Endodermal cell (in vitro differentiated cells): ENCODE measurements at places on chromosomes 16 and 17. TPM values are rescaled to one million over a fixed set of nuclear protein-coding genes. Genes with fewer than 3 reads are reported as not detected.

DNA sequence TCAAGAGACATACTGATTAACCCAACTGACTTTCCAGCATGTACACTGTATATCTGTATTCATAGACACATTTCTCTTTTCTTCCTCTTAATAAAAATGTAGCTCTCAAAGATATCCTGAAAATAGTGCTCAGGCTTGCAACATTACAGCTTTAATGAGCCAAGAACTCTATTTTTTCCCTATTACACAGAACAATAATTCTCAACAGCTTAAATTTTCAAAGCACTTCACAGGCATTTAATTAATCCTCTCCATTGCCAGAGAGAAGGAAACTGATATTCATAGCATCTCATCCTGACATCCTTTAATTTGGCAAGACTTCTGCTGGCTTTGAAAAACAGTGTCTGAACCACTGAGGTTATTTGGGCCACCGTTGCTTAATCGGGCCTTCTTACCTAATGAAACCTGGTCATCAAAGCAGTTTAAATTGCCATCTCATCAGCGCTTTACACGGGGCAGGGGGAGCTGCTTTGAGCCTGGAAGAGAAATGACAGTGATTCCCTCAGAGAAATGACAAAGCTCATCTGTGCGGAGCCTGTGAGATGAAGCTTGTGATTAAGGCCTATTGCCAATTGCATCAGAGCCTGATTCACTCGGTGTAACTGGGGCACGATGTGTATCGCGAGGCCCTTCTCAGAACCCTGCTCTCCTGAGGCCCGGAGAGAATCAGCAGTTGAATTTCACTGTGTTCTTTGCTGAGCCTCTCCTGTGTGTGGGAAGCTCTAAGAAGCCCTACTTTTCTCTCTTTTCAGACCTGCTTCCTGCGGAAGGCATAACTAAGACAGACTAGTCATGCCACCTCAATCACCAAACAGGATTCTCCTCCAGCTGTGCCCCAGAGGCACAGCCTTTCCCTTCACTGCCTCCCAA is 8.5 kb upstream of the SIAH1 start:
- H3K36me3 ChIP-seq = no peaks in the 10 kb centered on the region
- H3K4me3 ChIP-seq = no peak overlapping the region
- H3K4me1 ChIP-seq = no peaks in the 10 kb centered on the region

- no peak for DNase-seq
- H3K27ac ChIP-seq = no peak overlapping the region
- H3K4me3 ChIP-seq = no peak overlapping the region
- no peaks in the 10 kb centered on the region for H3K4me1 ChIP-seq
- H3K27me3 ChIP-seq = no peaks in the 10 kb centered on the region
- no peaks in the 10 kb centered on the region for H3K36me3 ChIP-seq
Measured at GRCh38 chr17:79907850-79908249, 68.6 kb upstream of the CBX4 start.

DNA sequence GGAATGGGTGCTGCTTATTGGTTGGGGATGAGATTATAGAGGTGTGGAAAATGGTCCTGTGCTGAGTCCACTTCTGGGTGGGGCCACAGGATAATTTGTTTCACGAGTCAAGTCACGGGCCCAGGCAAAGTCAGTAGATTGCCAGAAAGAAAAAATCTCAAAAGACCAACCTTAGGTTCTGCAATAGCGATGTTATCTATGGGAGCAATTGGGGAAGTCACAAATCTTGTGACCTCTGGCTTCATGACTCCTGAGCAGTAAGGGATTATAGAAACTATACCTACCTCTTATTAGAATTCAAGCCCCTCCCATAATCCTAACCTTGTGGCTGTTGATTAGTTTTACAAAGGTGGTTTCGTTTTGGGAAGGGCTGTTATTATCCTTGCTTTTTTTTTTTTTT is 31.4 kb downstream of the WWP2 start:
- H3K4me1 ChIP-seq = no peaks in the 10 kb centered on the region
- peaks cover 13% of the 10 kb centered on the region for H3K36me3 ChIP-seq
- no peak overlapping the region for H3K27ac ChIP-seq
- no peaks in the 10 kb centered on the region for H3K27me3 ChIP-seq

- no peaks in the 10 kb centered on the region for H3K27me3 ChIP-seq
- H3K4me1 ChIP-seq = peaks cover 4% of the 10 kb centered on the region
- DNase-seq = no peak
- no peak overlapping the region for H3K27ac ChIP-seq
- H3K4me3 ChIP-seq = no peak overlapping the region
Measured at GRCh38 chr17:17112628-17113200, 70.5 kb downstream of the MPRIP start.

DNA sequence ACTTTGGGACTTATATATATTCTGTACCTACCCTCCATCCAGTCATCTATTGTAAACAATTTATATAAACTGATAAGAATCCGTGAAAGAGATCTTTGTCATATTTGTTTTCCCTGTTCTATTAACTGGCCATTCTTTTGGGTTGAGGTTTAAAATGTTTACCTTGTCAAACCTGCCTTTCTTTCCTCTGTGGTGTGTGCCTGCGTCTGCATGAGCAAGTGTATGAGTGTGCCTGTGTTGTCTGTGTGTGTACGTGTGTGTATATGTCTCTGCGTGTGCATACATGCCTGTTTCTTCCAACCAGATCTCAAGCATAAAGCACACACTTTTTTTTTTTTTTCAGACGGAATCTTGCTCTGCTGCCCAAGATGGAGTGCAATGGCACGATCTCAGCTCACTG is 201.5 kb downstream of the C16orf95 start:
- H3K36me3 ChIP-seq = no peaks in the 10 kb centered on the region
- H3K27me3 ChIP-seq = no peaks in the 10 kb centered on the region
- no peak overlapping the region for H3K27ac ChIP-seq
- DNase-seq = no peak

GRCh38 chr16:53597776-53598175 is 94.8 kb upstream of the AKTIP start:
- H3K4me3 ChIP-seq = no peak overlapping the region
- no peaks in the 10 kb centered on the region for H3K27me3 ChIP-seq
- H3K4me1 ChIP-seq = no peaks in the 10 kb centered on the region
- no peak for DNase-seq
- no peaks in the 10 kb centered on the region for H3K36me3 ChIP-seq
- H3K27ac ChIP-seq = no peak overlapping the region

DNA sequence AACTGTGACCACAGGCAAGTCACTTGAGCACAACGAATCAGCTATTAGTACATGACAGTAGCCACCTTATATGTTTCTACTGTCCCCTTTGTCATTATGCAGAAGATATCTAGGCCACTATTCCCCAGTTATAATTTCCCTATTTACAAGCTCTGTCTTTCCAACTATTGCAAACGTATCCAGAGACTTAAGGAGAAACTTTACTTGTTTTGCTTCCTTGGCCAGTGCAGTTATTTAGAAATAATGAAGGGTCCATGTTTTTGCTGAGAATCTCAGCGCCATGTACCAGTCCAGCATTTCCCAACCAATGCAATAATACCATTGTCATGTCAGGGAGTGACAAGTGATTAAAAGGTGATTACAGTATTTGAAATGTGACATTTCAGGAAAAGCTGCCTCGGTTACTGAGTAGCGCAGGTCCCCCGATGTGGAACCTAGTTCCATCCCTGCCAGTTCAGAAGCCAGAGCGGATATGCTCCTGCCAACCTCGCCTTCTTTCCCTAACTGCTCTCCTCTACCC is 743 bp downstream of the ZNF624 start:
- H3K36me3 ChIP-seq = no peaks in the 10 kb centered on the region
- DNase-seq = no peak
- H3K4me3 ChIP-seq = peak overlapping the region; percentile 92
- H3K27me3 ChIP-seq = no peaks in the 10 kb centered on the region
- no peak overlapping the region for H3K27ac ChIP-seq

DNA sequence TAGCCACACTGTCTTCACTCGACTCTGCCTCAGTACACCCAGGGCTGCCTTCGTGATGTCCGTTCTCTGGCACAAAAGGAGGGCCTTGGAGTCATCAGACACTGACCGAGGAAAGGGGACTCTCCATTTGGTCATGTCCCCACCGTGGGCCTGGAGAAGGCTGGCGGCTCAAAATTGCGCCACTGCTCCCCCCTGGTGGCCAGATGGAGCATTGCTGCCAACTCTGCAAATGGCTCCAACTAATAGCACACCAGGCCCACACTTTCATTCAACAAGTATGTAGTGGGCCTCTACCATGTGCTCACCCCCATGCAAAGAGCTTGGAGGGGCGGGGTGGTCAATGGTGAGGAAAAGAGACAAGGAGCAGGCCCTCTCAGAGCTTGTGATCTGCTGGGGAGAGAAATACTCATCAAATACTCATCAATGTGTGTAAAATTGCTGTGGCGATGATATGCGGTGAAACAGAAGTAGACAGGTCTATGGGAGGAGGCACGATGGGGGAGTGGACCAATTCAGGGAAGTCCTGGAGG is 5.2 kb upstream of the GRIN2C start:
- H3K36me3 ChIP-seq = peaks cover 17% of the 10 kb centered on the region
- H3K27ac ChIP-seq = no peak overlapping the region
- peak; percentile 97 for DNase-seq

GRCh38 chr16:8047736-8048135 is 542.6 kb downstream of the TMEM114 start:
- H3K27ac ChIP-seq = no peak overlapping the region
- H3K27me3 ChIP-seq = no peaks in the 10 kb centered on the region
- H3K4me3 ChIP-seq = no peak overlapping the region
- no peaks in the 10 kb centered on the region for H3K4me1 ChIP-seq
- H3K36me3 ChIP-seq = no peaks in the 10 kb centered on the region

DNA sequence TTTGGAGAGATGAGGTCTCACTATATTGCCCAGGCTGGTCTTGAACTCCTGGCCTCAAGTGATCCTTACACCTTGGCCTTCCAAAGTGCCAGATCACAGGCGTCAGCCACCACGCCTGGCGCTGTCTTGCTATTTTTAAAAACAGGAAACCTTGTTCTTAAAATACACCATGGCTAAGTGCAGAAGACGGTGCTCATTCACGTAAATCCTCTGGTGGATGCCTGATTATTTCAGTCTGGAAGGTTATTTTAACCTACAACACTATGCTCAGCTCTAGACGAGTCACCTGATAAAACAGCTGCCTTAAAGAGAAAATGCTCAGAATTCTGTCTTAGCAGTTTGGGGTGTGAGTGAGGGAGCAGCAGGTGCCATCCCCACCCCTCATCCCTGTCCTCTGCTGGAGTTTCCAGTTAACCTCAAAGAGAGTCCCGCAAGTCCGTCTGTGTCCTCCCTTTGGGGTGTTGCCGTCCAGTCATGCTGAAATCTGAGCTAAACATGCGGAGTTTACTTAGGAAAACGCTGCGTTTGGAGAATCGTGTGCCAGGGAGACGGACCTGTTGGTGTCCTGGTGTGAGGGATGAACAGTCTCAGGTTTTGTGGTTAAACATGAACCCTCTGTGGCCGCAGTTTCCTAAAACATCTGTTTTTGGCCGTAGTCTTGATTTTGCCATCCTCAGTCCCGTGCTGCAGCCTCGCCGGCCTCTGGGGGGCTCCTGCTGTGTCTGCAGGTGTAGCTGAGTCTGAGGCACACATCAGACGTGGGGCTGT is 17.1 kb downstream of the SPG7 start:
- H3K27ac ChIP-seq = no peak overlapping the region
- H3K4me3 ChIP-seq = no peak overlapping the region
- no peaks in the 10 kb centered on the region for H3K27me3 ChIP-seq

GRCh38 chr17:79789943-79790804 is 6.7 kb downstream of the CBX8 start:
- H3K4me3 ChIP-seq = peak overlapping the region; percentile 65
- H3K4me1 ChIP-seq = peaks cover 5% of the 10 kb centered on the region
- DNase-seq = peak; percentile 91
- H3K27me3 ChIP-seq = peaks cover 86% of the 10 kb centered on the region
- no peak overlapping the region for H3K27ac ChIP-seq

DNA sequence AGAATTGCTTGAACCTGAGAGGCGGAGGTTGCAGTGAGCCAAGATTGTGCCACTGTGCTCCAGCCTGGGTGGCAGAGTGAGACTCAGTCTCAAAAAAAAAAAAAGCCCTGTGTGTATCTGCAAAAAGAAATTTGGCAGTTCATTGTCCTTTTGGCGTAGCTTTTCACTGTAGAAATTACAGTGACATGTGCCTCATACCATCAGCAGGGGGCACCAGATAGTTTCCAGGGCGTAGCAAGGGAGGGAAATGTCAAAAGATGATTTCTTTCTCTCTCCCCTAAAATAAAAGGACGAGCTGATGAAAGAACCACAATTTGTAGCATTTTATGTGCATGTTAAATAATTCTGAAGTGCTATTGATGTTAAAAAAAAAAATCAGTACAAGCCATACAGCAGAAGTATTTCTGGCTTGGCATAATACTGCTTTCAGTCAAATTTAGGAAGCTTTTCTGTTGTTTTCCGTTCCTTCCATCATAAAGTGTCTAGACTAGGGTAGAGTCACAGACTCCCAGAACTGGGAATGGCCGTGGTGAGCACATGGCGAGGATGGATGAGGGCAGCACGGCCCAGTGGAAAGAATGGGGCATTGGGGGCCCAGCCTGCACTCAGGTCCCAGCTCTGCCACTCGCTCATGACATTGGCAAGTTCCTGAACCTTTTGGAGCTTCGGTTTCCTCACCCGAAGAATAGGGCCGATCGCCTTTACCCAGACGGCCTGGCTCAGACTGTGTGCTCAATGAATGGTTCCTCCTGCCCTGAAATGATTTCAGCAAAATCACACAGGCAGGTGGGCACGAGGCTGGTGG is 59.8 kb upstream of the RPH3AL start:
- no peaks in the 10 kb centered on the region for H3K4me1 ChIP-seq
- no peaks in the 10 kb centered on the region for H3K27me3 ChIP-seq
- peak; percentile 80 for DNase-seq
- H3K36me3 ChIP-seq = peaks cover 10% of the 10 kb centered on the region
- H3K27ac ChIP-seq = no peak overlapping the region

DNA sequence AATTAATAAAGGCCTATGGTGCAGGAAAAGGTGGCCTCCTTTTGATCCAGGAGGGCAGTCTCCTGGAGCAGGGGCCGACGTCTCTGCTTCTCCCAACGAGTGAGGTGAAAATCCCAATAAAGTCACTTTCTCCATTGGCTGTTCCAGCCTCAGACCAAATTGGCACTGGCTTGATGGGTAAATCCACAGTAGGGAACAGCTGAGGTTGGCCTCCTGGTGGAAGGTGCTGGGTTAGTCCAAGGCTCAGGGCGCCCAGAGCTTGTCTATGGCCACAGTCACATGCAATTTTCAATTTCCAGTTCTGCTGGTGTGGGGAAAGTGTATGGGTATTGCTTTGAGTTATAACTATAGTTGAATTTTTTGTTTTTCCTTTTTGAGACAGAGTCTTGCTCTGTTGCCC is 79.0 kb downstream of the NETO2 start:
- no peak overlapping the region for H3K4me3 ChIP-seq
- H3K27me3 ChIP-seq = no peaks in the 10 kb centered on the region
- H3K36me3 ChIP-seq = no peaks in the 10 kb centered on the region
- H3K27ac ChIP-seq = no peak overlapping the region

The LRRC37A gene
- total RNA-seq = 3.4 and 4.9 TPM in 2 replicates

The LITAFD gene
- total RNA-seq = not detected in 2 replicates

The GAS2L2 gene
- 0.17 TPM in 1 of 3 replicates, not detected in the others for total RNA-seq

The SYNGR3 gene
- total RNA-seq = 11.2 to 18.8 TPM (median 12.6 TPM) in 3 replicates

The GSDMA gene
- total RNA-seq = not detected in 2 replicates
